Transverse colon (tissue), 4 donors: ENCODE measurements at places on chromosomes 6 and 20.
A peak's percentile ranks its signal among the peaks of the same experiment; 100 is the strongest.

DNA sequence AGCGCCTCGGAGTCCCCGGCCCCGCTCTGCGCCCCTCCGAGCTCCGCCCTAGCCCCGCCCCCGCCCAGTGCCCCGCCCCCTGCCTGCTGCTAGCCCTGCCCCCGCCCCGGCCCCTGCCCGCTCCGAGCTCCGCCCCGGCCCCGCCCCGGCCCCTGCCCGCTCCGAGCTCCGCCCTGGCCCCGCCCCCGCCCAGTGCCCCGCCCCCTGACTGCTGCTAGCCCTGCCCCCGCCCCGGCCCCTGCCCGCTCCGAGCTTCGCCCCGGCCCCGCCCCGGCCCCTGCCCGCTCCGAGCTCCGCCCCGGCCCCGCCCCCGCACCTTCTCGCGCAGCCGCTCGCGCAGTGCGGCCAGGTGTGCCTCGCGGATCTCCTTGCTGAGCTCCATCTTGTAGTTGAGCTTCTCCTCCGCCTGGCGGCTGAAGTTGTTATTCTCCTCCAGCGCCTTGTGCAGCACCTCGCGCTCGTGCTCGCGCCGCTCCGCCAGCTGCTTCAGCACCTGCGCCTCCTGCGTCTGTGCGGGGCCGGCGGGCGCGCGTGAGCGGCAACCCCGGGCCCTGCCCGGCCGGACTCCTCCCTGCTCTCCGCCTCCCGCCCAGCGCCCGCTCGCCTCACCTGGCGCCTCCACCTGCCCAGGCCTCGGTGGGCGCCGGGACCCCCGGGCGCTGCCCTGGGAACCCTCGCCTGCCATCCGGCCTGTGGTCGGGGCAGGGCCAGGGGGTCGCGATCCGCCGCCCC lies 11.3 kb downstream of the STMN3 start:
- peak overlapping the region; percentile 45 for H3K4me3 ChIP-seq
- H3K4me1 ChIP-seq: peaks cover 14% of the 10 kb centered on the region
- H3K27ac ChIP-seq: peak overlapping the region; percentile 84
- peak; percentile 95 for DNase-seq
- no peaks in the 10 kb centered on the region for H3K27me3 ChIP-seq

GRCh38 chr6:12344296-12344695 lies 54.1 kb downstream of the EDN1 start:
- no peaks in the 10 kb centered on the region for H3K36me3 ChIP-seq
- no peak for DNase-seq
- no peaks in the 10 kb centered on the region for H3K27me3 ChIP-seq

DNA sequence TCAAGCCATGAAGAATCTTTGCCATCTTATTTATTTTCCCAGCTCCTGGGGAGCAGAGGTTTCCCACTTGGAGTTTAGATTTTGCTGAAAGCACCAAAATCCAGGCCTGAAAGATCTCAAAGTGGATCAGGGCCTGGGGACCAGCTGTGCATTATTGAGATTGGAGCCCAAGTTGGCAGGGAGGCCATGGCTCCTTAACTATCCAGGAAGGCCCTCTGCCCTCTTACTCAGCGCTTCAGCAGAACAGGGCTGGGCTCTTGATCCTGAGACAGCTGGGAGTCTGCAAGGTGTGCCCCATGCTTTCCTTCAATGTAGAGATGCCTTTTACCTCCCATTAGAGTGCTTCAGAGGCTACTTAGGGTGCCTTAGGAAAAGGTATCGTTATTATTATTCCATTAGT lies 24.6 kb downstream of the FOXO3 start:
- no peaks in the 10 kb centered on the region for H3K36me3 ChIP-seq
- H3K4me3 ChIP-seq: no peak overlapping the region
- DNase-seq: no peak
- H3K27ac ChIP-seq: peak overlapping the region; percentile 91
- H3K4me1 ChIP-seq: peaks cover 59% of the 10 kb centered on the region
- no peaks in the 10 kb centered on the region for H3K27me3 ChIP-seq

DNA sequence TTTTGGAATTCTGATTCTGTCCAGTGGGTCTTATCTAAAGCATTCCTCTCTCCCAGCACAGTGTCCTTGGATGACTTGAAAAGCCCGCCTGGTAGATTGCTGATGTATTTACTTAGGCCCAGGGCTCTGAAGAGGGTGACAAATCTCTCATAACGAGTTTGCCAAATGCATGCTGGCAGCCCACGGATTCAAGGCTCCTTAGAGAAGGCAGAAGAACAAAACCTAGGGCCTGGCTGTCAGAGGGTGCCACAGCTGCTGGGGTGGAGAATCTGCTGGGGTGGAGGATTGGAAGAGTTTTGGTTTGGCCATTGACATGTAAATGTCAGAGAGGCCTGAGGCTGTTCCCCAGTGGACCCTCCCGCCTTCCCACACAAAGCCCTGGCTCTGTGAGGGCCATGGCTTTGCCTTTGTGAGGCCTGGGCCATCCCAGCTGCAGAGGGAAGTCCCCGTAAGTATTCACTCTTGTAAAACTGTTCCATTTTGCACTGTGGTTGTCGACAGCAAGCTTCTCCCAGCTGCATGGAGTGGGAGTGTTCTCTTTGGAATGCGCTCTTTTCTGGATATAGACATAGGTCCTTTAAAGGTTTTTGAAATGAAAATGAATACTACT lies 50.3 kb downstream of the ANKRD6 start:
- no peak for DNase-seq
- no peak overlapping the region for H3K4me3 ChIP-seq
- no peak overlapping the region for H3K27ac ChIP-seq
- no peaks in the 10 kb centered on the region for H3K36me3 ChIP-seq
- no peaks in the 10 kb centered on the region for H3K27me3 ChIP-seq

DNA sequence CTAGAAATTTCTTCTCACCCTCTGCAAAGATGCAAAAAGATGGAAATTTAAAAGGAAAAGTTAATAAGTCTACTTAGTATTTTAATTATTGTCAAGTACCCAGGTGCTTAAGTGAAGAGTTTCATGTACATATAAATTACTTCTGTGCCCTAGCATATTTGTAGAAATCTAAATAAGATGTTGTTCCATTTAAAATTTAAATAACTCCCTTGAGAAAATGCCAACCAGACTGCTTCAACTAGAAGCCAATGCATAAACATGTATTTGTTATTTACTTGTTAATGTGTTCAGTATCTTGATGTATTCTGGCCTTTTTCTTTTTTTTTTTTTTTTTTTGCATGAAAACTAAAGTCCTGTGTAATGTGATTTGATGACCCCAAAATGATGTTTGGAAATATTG lies 6.3 kb upstream of the TMEM244 start:
- H3K36me3 ChIP-seq: no peaks in the 10 kb centered on the region
- H3K4me1 ChIP-seq: no peaks in the 10 kb centered on the region
- no peak overlapping the region for H3K27ac ChIP-seq
- DNase-seq: no peak
- H3K4me3 ChIP-seq: no peak overlapping the region

- H3K27ac ChIP-seq: no peak overlapping the region
- H3K4me3 ChIP-seq: no peak overlapping the region
- H3K4me1 ChIP-seq: peaks cover 2% of the 10 kb centered on the region
- no peaks in the 10 kb centered on the region for H3K27me3 ChIP-seq
- H3K36me3 ChIP-seq: no peaks in the 10 kb centered on the region
These were observed 416.5 kb downstream of the CDC5L start for GRCh38 chr6:44804016-44804415.

GRCh38 chr6:20302702-20303251 lies 90.5 kb upstream of the MBOAT1 start:
- H3K27me3 ChIP-seq: no peaks in the 10 kb centered on the region
- no peak for DNase-seq
- H3K4me3 ChIP-seq: no peak overlapping the region
- H3K4me1 ChIP-seq: no peaks in the 10 kb centered on the region
- no peak overlapping the region for H3K27ac ChIP-seq

GRCh38 chr6:125307964-125308615 lies 6.3 kb upstream of the HDDC2 start:
- peaks cover 5% of the 10 kb centered on the region for H3K27me3 ChIP-seq
- no peaks in the 10 kb centered on the region for H3K36me3 ChIP-seq
- no peak overlapping the region for H3K27ac ChIP-seq
- peaks cover 3% of the 10 kb centered on the region for H3K4me1 ChIP-seq

- H3K27me3 ChIP-seq: no peaks in the 10 kb centered on the region
- H3K36me3 ChIP-seq: no peaks in the 10 kb centered on the region
- H3K4me3 ChIP-seq: no peak overlapping the region
- no peak overlapping the region for H3K27ac ChIP-seq
- H3K4me1 ChIP-seq: no peaks in the 10 kb centered on the region
These were observed 541.7 kb upstream of the FLRT3 start for GRCh38 chr20:14879020-14879697.

DNA sequence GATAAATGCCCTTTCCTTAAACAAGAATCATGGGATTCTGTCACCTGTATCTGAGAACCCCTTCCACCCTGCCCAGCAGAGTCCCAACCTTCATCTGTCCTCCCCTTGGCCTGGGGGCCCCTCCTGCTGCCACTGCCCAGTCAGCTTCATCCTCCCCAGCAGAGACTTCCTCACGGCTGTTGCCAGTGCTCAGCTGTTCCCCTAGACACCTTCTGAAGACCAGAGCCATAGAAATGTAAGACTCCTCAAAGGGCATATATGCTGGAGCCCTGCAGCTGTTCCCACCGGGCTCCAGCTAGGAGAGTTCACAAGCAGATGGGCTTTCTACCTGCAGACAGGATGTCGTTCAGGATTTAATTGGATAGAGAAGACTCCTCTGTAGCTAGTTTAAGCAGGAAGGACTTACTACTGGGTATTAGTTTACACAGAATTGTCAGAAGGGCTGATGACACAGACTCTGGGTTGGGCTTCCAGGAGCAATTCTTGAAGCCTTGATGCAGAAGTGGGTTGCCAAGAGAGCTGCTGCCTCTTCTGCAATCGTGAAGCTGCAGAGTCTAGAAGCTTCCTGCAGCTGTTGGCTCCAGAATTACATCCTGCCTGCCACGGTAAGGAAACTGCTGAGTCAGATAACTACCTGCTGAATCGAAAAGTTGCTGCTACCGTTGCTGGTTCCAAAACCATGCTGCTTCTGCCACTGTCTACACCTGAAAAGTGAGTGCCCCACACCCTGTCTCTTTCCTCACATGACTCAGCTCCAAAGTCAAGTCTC lies 57.1 kb upstream of the MLN start:
- no peaks in the 10 kb centered on the region for H3K36me3 ChIP-seq
- no peaks in the 10 kb centered on the region for H3K4me1 ChIP-seq
- no peak overlapping the region for H3K27ac ChIP-seq
- H3K4me3 ChIP-seq: no peak overlapping the region

DNA sequence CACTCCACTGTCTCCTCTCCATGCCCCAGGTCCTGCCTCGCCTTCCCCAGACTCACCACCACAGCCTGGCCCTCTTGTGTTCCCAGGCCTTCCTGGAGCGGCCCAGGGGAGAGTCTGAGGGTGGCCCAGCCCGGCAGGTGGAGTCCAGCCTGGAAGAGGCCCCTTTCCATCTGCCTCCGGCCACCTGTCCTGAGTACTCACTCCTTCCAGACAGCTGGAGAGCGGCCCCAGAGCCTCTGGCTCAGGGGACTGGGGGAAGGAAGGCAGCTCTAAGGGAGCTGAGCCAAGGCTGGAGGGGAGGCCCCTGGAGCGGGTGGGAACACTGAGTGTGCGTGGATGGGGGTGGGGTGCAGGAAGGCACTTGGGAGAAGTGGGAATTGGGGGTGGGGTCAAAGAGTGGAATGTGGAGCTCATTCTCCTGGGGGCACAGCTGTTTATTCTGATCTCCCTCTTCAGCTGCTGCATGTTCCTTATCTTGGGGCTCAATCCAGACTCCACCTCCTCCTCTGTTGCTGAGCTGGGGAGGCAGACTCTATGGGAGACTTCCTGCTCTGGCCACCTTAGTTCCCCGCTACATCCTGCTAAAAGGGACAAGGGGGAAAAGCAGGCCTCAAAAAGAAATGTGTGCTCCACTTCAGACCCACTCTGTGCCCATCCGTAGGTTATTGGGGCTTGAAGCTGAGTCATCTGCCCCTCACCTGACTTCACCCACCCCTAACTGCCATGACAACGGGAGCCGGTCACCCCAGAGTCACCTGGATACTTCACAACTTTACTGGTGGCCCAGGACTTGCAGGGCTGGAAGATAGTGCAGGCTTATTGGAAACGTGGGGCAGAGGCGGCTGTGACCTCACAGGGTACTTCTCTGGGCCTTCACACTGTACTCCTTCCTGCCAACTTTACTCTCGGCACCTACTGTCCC lies 19.5 kb upstream of the TAF8 start:
- peaks cover 8% of the 10 kb centered on the region for H3K4me1 ChIP-seq
- H3K27ac ChIP-seq: no peak overlapping the region
- H3K27me3 ChIP-seq: no peaks in the 10 kb centered on the region

- H3K27ac ChIP-seq: no peak overlapping the region
- no peaks in the 10 kb centered on the region for H3K4me1 ChIP-seq
- no peaks in the 10 kb centered on the region for H3K27me3 ChIP-seq
These were observed 189.6 kb downstream of the ADAT2 start for GRCh38 chr6:143260857-143261256.

GRCh38 chr6:16238963-16239797 lies 793 bp downstream of the GMPR start:
- H3K27ac ChIP-seq: peak overlapping the region; percentile 73
- no peaks in the 10 kb centered on the region for H3K27me3 ChIP-seq
- peaks cover 6% of the 10 kb centered on the region for H3K4me1 ChIP-seq
- DNase-seq: peak; percentile 70
- peak overlapping the region; percentile 57 for H3K4me3 ChIP-seq
- H3K36me3 ChIP-seq: no peaks in the 10 kb centered on the region

- H3K27ac ChIP-seq: no peak overlapping the region
- DNase-seq: no peak
- H3K27me3 ChIP-seq: no peaks in the 10 kb centered on the region
- H3K4me3 ChIP-seq: no peak overlapping the region
- H3K4me1 ChIP-seq: no peaks in the 10 kb centered on the region
- H3K36me3 ChIP-seq: no peaks in the 10 kb centered on the region
These were observed 156.3 kb downstream of the SOBP start for GRCh38 chr6:107646176-107646575.

GRCh38 chr20:54197621-54198604 lies 10.0 kb upstream of the PFDN4 start:
- H3K27me3 ChIP-seq: no peaks in the 10 kb centered on the region
- no peak overlapping the region for H3K4me3 ChIP-seq
- no peak for DNase-seq
- H3K4me1 ChIP-seq: no peaks in the 10 kb centered on the region
- H3K36me3 ChIP-seq: no peaks in the 10 kb centered on the region

- H3K27me3 ChIP-seq: no peaks in the 10 kb centered on the region
- no peaks in the 10 kb centered on the region for H3K4me1 ChIP-seq
- DNase-seq: no peak
- no peak overlapping the region for H3K27ac ChIP-seq
- no peak overlapping the region for H3K4me3 ChIP-seq
These were observed 2.4 kb upstream of the BPIFA2 start for GRCh38 chr20:33165416-33166055.

DNA sequence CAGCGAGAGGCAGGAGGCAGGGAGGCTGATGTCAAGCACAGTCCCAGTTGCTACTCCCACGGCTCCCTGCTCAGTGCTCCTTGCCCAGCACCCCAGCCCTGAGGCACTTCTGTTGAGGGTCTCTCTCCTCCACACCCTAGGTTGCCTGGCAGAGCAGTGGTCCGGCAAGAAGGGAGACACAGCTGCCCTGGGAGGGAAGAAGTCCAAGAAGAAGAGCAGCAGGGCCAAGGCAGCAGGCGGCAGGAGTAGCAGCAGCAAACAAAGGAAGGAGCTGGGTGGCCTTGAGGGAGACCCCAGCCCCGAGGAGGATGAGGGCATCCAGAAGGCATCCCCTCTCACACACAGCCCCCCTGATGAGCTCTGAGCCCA lies 9.1 kb downstream of the CNPY3 start:
- DNase-seq: no peak
- no peaks in the 10 kb centered on the region for H3K36me3 ChIP-seq
- no peak overlapping the region for H3K27ac ChIP-seq
- peaks cover under 1% of the 10 kb centered on the region for H3K4me1 ChIP-seq
- H3K27me3 ChIP-seq: no peaks in the 10 kb centered on the region
- no peak overlapping the region for H3K4me3 ChIP-seq
